T1000 (cell line): ENCODE measurements at places on chromosomes 12 and 14.

- DNase-seq: no peak
Measured at GRCh38 chr12:100184549-100185145, 16.0 kb upstream of the ACTR6 start.

GRCh38 chr14:20782280-20782890, 1.3 kb downstream of the RNASE6 start:
- DNase-seq: no peak

- DNase-seq: peak; percentile 40
Measured at GRCh38 chr12:55830601-55831446, 1.4 kb upstream of the DNAJC14 start.

- DNase-seq: peak; percentile 78
Measured at GRCh38 chr12:67720351-67720856, 71.9 kb downstream of the DYRK2 start.
